ENCODE measurements at places on chromosomes 5 and 9.

- DNase-seq: no peak
Observed at GRCh38 chr5:36444582-36445418, 143.1 kb upstream of the RANBP3L start.

DNA sequence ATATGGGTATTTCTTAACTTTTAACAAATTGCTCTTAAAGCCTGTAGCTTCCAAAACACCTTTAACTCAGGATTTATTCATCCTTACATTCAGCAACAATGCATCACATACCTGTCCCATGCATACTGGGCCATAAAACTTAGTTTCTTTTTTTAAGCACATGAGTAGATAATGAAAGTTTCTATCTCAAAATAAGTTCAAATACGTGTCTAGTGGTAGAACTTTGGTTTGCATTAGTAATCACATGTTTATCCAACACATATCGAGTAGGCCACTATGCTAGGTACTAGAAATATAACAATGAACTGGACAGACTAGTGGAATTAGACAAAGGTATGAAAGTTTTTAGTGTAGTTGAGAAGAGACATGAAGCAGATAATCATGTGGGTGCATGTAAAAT is 99.6 kb downstream of the DOCK2 start:
- DNase-seq: no peak

GRCh38 chr9:25415718-25416117 is 262.5 kb downstream of the TUSC1 start:
- DNase-seq: no peak

DNA sequence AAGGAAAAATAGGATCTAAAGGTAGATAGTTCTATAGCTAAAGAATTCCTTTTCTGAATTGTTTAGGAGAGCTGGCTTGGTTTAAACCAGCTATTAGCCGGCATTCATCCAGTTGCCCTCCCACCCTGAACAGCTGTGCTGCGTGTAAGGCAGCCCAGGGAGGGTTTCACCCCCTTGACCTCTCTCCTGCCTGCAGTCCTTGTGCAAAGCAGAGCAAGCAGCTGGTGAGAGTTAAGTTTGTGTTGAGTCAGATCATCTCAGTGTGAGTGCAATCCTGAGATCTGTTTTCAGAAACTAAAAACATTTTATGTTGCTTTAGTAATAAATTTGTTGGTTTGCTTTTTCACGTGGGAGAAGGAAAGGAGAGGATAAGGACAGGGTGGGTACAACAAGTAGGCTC is 13.0 kb downstream of the SLC25A25 start:
- no peak for DNase-seq

- no peak for DNase-seq
Observed at GRCh38 chr5:56853698-56854097, 38.3 kb downstream of the MAP3K1 start.

DNA sequence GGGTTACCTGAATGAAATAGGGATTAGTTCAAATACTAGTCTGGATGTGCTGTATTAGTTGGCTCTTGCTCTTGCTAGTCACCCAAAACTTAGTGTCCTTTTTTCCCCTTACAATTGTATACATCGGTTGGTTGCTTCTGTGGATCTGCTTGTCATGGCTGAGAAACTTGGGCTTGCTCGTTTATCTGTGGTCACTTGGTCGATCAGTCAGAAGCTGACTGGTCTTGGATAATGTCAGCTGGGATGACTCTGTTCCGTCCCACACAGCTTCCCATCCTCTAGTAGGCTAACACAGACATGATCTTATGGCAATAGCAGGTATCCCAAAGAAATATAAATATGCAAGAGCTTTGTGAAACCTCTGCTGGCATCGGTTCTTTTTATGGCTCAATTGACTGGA is 807.4 kb downstream of the MAT2B start:
- no peak for DNase-seq

DNA sequence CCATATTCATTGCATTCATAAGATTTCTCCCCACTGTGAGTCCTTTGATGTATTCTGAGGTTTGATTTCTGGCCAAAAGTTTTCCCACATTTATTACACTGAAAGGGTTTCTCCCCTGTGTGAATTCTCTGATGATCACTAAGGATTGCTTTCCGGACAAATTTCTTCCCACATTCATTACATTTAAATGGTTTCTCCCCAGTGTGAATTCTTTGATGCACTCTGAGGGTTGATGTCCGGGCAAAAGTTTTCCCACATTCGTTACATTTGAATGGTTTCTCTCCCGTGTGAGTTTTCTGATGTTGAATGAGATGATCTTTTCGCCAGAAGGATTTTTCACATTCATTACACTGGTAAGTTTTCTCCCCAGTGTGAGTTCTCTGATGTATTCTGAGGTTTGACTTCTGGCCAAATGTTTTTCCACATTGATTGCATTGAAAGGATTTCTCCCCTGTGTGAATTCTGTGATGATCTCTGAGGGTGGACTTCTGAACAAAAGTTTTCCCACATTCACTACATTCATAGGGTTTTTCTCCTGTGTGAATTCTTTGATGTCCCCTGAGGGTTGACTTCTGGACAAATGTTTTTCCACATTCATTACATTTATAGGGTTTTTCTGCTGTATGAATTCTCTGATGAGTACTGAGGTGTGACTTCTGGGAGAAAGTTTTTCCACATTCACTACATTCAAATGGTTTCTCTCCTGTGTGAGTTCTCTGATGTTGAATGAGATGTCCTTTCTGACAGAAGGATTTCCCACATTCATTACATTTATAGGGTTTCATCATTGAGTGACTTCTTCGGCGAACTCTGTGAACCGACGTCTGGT is 18.8 kb downstream of the ZNF510 start:
- DNase-seq: no peak

GRCh38 chr9:127555840-127556820 is 55.9 kb upstream of the STXBP1 start:
- peak; percentile 93 for DNase-seq

DNA sequence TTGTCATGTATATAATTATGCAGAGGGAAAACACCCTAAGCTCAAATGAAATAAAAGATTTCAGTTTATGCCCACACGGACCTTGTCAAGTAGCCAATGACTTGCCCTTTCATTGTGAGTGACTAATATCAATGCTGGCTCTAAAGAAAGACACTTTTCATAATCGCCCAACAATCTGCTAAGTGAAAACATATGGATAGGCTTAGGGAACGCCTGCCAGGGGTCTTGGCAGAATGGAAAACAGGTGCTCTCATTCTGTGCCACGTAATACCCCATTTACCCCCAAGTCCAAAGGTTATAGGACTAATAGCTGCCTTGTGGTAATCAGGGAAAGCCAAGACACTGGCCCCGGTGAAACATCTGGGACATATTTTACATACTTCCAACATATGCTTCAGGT is 157.7 kb downstream of the SLF1 start:
- DNase-seq: no peak

DNA sequence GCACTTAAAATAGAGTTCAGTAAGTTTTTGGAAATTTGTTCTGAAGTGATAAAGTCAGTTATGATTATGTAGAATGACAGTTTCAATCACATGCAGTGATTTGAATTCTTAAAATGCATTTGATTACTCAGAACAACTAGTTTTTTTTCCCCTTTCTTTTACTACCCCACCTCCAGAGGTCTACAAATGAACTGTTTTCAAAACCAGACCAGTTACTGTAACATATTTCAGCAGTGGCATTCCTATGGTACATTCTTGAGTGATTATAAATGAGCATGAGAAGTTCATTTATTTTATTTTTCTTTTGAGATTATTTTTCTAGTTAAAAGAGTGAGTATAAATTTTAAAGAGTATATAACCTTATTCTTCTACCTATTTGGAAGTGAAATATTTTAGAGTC is 71.6 kb downstream of the NNT start:
- DNase-seq: no peak

DNA sequence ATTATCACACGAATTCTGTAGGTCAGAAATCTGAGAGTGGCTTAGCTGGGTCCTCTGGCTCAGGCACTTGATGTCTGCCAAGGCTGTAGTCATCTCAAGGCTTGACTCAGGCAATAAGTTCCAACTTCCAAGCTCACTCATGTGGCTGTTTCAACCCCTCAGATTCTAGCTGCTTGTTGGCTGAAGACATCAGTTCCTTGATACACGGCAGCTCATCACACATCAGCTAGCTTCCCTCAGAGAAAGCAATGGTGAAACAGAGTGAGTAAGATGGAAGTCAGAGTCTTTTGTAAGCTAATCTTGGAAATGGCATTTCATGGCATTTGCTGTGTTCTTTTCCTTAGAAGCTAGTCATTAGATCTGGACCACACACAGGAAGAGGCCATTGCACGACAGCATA is 204.2 kb upstream of the PTGER4 start:
- no peak for DNase-seq

GRCh38 chr5:61999371-61999770 is 306.6 kb upstream of the KIF2A start:
- no peak for DNase-seq

DNA sequence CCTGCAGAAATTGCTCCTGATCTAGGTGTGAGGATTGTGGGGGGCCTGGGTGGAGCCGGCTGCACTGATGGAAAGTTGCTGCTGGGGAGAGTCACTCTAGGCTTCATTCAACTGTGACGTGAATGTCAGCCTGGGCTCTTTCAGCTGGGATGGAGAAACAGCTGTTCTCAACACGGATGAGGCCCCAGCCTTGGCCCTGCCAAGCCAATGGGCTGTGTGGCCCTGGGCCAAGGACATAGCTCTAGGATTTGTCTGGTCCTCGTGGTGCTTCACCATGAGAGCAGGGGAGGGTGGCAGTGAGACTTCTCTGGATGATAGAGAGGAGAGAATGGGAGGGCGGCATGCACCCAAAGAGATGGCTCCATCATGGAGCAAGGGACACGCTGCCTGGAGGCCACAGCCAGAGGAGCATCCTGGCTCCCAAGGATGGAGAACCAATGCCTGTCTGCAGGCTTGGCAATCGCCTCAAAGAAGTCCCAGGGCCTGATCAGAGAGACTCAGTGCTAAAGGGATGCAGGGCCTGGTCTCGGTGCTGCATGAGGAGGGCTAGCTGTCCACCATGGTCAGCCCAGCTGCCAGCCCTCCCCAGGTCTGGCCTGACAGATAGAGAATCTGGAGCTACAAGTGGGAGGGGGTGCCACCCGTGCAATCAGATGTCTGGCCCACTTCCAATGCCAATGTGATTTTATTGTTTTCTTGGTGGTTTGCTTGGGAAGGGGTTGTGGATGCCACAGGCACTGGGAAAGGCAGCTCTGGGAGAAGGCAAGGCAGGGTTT is 141.0 kb downstream of the GADD45G start:
- DNase-seq: no peak

Measured in activated CD8-positive, alpha-beta T cell treated with anti-CD3 and anti-CD28 coated beads, Interleukin-2, amount 10 ng/mL, durations not matched to agents 7 days and 5 days (primary cell).